Forelimb muscle (tissue), 1 donor: ENCODE measurements at places on chromosomes 6 and 20.

- DNase-seq, result no peak
Measured at GRCh38 chr6:151875524-151875923, 68.0 kb downstream of the ESR1 start.

- DNase-seq, result no peak
Measured at GRCh38 chr6:37429352-37429750, 3.7 kb upstream of the CMTR1 start.

DNA sequence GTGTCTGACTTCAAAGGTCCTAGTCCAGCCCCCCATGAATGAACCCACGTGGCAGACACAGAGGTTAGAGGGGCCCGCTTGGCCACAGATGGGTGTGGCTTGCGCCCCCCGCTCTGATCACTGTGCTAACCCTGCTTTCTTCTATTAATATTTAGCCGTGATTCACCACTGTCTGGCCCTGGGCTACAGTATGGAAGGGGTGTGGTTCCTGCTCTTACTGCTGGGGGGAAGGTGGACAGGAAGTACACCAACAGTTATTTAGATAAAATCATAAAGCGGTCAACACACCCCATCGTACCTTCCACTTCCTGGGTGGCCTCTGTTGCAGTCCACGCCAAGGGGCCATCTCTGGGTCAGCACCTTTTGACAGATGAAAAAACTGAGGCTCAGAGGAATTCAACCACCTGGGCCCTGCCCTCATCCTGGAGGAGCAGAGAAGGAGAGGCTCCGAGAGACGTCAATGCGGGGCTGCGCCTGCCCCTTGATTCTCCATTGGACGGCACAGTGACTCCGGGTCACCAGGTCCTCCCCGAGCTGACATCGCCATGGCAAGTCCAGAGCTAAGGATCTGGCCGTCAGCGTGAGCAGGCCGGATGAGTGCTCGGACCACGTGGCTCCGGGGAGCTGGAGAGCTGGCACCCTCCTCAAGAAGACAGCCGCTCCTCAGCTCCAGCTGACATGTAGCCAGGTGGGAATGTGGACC lies 206.3 kb downstream of the PREX1 start:
- DNase-seq, result no peak

DNA sequence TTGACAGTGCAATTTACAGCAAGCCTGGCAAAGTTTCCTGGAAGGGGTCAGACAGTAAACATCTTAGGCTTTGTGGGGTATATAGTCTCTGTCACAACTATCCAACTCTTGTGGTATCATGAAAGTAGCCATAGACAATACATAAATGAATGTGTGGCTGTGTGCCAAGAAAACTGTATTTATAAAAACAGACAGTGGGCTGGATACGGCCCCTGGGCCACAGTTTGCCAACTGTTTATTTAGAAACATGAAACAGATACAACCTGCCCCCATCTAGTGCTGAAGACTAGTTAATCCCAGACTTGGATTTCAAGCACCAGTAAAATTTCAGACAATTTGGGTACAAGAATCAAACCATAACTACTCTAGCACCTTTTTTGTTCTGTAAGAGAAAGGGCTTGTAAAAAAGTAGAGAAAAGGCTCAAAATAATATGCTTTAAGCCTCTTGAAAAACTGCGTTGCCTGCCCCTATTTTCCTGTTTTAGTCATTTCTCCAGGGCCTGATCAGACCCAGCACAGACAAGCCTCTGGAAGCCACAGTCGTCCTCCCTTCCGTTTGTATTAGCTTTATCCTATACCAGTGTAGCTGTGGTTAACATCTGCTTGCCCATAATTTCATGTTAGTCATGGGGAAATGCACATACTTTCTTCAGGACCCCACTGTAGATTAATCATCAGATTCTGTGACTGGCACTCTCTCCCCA lies 30.8 kb downstream of the JAG1 start:
- DNase-seq, result no peak

DNA sequence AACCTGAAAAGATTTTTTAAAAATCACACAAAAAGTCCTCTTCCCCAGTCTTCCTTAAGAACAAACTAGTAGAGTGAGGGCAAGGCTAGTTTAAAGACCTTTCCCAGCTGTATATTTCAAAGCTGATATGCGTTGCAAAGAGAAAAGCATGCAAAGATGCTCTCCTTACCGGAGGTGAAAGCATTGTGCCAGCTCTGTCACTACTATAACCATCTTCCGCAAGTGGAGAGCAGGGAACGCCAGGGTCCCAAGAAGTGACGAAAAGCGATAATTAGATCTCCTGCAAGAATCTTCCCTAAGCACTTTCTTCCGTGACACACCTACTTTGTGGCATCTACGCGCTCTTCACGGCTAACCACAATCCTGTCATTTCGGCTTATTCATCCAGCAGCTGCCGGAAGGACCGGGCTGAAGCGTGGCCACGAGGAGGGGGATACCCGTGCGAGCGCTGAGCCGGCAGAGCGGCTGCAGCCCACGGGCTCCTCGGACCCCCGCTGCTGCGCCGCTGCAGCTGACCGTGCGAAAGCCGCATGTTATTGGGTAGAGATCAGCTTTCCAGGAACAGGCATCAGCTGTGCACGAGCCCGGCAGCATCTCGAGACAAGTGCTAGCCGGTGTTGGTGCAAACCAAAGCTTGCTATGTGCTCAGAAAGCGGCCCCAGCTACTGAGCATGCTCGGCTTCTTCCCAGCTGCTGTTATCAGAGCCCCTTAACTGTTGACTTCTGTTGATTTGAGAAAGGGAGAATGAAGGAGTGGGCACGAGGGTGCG lies 57.2 kb upstream of the ARHGAP18 start:
- DNase-seq, result no peak

DNA sequence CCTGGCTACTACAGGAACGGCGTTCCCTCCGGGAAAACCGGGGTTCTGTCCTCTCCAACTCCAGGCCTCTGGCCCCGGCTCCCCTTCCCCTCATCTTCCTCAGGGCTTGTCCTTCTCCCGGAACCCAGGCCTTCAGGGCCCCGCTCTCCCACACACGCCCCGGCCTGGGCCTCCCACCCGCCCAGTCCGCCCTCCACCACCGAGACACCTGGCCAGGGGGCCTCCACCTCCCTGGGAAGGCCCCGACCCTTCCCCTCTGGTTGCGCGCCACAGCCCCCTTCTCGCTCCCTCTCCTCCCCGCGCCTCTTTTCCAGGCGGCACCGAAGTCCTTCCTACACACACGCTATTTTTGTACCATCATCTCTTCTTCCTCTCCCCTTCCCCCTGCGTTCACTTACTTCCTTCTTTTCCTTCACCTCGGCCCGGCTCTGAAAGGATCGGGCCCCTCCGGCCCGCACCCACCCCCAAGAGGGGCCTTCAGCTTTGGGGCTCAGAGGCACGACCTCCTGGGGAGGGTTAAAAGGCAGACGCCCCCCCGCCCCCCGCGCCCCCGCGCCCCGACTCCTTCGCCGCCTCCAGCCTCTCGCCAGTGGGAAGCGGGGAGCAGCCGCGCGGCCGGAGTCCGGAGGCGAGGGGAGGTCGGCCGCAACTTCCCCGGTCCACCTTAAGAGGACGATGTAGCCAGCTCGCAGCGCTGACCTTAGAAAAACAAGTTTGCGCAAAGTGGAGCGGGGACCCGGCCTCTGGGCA lies 1.3 kb upstream of the SIRPA start:
- DNase-seq, result no peak

DNA sequence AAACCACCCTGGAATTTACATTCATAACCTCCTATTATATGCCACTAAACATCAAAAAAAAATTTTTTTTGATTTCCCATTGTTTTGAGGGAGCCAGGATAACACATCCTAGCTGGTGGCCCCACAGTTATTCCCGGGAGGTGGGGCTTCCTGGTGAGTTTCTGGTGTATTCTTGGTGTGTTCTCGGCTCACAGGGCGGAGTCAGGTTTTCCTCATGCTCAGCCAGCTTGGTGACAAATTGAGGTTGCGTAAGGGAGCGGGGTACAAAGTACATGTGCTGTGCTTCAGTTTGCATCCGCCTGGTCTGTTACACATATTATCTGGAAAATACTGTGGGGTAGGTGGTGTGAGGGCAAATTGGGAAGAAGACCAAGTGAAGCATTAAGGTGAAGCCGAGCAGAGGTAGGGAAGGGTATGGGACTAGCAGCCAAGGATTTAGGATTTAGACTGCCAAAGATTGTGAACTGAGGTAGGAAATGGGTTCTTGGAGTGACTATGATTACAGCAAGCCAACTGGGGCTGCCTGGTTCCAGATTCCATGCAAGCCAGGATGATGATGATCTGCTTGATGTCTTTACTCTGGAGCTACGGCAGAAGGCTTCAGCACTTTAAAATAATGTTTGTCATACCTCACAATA lies 46.2 kb upstream of the EEF1A1 start:
- DNase-seq, result no peak

DNA sequence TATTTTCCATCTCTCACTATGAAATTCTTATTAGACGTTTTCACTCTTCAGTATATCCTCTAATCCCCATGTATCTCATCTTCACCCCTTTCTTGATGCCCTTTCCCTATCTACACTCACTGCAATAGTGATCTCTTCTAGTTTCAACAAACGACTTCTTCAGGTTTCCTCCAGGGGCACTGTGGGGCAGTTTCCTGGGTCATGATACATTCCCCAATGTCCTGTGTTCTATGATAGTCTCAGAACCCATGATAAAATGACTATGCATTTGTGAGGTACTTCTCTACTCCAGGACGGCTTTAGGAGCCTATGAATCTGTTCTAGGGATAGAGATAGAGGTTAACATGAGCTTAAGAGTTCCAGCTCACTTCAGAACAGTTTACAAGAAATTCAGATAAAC lies 183.3 kb downstream of the FOXC1 start:
- no peak for DNase-seq

GRCh38 chr20:47011984-47012383 lies 117.3 kb downstream of the EYA2 start:
- no peak for DNase-seq

DNA sequence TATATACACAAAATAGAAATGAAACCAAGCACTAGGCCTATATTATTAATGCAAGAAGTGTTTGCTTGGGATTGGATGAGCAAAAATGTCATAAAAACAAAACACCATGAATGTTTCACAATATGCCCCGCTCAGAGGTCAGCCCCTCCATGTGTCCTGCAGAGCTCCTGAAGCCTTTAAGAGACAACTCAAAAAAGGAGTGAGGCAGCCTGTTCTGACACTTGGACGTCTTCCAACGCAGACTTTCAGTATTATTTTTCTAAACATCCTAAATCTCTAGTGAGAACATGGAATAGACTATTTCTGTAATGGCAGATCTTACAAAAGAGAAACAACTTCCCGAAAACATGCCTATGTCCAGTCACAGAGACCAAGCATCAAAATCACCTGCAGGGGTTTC lies 322.6 kb downstream of the PRKN start:
- DNase-seq, result no peak

DNA sequence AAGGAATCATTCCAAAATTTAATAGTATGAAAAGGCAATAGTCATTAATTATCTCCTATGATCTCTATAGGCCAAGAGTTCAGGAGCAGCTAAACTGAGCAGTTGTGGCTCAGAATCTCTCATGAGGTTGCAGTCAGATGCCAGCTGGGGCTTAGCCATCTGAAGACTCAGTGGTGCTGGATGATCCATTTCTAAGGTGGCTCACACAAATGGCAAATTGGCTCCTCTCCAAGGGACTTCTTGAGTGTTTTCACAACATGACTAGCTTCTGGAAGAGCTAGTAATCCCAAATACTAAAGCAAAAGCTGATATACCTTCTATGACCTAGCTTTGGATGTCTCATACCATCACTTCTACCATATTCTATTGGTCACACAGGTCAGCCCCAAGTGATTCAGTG lies 104.2 kb downstream of the HAO1 start:
- no peak for DNase-seq

DNA sequence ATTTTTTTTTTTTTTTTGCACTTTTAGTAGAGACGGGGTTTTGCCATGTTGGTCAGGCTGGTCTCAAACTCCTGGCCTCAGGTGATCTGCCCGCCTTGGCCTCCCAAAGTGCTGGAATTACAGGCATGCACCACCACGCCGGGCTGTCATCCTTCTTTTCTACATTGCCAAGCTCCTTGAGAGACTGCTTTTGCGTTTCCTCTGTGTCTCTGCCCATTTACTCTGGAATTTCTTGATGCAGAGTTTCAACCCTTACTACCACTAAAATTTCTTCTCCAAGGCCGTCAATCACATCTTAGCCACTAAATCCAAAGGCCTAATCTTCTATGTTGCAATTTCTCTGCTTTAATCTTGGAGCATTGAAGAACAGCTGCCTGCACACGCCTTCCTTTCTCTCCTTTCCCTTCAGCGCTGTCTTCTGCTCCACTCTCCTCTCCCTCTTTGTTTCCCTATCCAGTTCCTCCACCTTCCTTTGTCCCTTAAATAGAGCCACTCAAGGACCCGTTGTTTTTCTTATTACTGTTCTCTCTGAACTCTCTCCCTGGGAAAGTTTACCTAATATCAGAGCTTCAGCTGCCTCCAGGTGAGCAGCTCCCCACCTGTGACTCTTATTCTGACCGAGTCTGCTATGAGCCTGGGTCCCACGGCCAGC lies 98.8 kb downstream of the SLC35B3 start:
- no peak for DNase-seq

- DNase-seq, result no peak
Measured at GRCh38 chr6:108872141-108872557, 23.9 kb downstream of the ARMC2 start.

DNA sequence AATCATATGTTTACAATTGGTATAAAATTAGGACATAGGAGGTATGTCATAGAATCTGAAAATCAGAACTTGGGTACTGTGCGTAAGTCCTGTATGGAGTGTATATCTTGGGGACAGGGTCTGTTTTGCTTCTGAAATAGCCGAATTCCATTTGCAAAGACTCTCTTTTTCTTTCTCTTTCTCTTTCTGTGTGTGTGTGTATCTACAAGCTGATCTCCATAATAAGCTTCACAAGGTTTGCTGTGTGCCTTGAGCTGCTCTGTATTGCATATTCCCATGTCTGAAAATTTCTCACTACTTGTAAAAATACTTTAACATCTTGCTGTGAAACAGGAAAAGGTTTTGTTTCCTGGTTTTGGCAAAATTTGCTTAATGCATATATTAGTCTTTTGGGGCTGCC lies 29.5 kb downstream of the STX11 start:
- DNase-seq, result no peak

- DNase-seq, result no peak
Measured at GRCh38 chr6:90288404-90288803, 8.2 kb downstream of the BACH2 start.

DNA sequence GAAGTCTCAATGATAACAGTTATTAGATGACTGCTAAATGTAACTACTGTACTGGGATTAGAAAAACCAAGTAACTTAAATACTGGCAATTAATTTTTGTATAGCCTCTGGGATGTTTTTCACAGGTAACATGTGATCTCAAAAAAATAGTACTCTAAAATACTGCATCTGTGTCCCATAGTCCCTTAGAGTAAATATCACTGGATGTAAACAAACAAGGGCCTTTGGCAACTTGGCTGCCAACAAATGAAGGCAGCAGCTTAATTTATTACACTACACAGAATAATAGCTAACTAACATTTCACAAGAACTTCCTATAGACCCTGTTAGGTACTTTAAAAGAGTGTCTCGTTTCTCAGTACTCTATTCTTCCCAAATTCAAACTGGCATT lies 14.0 kb downstream of the ARHGAP18 start:
- DNase-seq, result no peak

- no peak for DNase-seq
Measured at GRCh38 chr6:46963039-46963438, 41.3 kb upstream of the ADGRF5 start.
